ENCODE measurements at places on chromosomes 1 and 21. TPM values are rescaled to one million over a fixed set of nuclear protein-coding genes. Genes with fewer than 3 reads are reported as not detected.

Gene CRP
- total RNA-seq, result not detected

DNA sequence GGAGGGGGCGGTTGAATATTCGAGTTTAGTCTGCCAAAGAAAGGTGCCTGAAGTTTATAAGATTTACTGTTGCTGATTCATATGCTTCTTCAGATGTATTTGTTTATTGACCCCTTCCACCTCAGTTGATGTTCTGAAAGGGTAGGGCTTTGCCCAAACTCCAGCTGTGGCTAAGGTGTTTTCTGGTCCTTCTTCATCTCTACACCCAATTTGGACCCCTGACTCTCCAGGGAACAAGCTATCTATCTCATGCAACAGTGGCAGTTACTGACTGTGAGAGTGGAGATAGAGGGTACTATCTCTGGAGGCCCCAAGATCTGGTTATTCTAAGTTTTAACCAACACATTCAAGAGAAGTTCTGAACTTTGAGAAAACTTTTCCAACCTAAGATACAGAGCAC is 12.6 kb upstream of the ALG14 start:
- DNase-seq, result no peak

DNA sequence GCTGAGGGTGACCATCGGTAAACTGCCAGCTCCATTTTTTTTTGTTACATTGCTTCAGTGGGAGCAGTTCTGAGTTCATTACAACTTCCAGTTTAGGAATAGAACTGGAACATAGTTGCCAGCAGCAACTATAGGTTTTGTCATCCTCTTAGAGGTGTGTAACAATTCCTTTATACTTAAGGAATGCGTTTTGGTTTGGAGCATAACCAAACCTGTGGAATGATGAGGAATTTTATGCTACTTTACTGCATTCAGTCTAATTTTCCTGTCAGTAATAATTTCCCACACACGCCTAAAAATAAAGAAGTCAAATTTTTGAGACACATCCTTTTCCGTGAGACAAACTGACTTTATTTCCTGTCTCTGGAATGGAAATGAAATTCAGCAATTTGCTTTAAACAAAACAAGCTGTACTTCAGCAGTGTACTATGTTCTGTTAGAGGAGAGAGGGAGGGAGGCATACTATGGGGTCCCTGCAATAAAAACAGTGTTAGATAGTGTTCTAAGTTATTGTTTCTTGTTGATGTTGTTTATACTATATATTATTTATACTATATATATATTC is 4.8 kb upstream of the AMPD1 start:
- DNase-seq, result no peak

- peak; percentile 67 for DNase-seq
These were observed 456 bp downstream of the PTPN14 start for GRCh38 chr1:214550857-214551435.
